Stimulated activated CD4-positive, alpha-beta T cell treated with anti-CD3 and anti-CD28 coated beads, Interleukin-15, amount 100 ng/mL, for 24 hours (primary cell): ENCODE measurements at places on chromosomes 16 and 17.
A peak's percentile ranks its signal among the peaks of the same experiment; 100 is the strongest.

DNA sequence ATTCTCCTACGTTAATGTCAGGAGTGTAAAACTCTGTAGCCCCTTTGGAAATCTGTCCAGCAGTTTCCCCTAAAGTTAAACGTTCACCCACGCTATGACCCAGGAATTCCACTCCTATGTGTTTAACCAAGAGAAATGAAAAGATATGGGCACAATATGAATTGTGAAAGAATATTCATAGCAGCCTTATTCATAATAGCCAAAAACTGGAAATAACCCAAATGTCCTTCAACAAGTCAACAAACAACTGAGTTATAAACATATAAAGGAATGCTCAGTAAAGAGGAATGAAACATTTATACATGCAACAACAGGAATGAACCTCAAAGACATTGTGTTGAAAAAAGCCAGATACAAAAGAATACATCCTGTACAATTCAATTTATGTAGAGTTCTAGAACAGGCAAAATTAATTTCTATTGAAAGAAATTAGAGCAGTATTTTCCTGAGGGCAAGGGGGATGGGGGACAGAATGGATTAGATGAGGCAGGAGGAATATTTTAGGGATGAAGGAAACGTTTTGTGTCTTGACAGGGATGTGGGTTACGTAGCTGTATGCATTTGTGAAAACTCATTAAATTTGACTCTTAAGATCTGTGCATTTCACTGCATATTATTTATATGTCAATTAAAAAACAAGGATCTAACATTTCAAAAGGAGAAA lies 286.7 kb upstream of the CDH5 start:
- DNase-seq, result no peak

DNA sequence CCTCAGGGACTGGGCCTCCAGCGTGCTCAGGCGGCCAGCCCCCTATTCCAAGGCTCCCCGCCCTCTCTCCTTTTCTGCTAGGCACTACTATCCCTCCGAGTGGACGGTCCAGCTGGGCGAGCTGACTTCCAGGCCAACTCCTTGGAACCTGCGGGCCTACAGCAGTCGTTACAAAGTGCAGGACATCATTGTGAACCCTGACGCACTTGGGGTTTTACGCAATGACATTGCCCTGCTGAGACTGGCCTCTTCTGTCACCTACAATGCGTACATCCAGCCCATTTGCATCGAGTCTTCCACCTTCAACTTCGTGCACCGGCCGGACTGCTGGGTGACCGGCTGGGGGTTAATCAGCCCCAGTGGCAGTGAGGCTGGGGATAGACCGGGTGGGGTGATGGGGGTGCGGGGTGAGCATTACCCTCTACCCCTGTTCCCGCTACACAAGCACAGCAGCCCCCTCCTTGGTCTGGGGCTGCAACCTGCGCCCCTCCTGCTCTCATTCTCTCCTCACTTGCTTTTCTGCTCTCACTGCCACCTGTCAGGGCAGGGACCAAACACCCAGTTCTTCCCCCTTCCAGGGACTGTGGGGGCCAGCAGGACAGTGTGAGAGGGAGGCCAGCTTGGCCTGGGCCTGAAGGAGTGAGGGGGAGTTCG lies 1.1 kb downstream of the PRSS41 start:
- DNase-seq, result no peak

GRCh38 chr16:1915732-1916639 lies 2.2 kb downstream of the HS3ST6 start:
- no peak for DNase-seq

DNA sequence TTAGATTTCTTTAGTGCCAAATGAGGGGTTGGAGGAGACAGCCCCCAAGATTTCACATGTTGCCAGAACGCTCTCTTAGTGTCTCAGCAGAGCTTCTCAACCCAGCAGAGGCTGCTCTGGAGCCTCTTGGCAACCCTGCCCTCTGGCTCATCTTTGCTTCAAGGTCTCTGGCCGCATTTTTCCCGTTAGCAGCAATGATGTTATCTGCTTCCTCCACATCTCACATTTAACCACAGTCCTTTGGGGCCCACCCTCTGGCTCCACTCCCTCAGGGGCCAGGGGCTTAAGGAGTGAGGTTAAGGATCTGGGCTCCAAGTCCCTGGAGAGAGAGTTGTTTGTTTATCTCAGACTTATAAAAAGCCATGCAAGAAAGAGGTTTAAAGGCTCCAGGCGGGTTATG lies 3.3 kb upstream of the XYLT1 start:
- DNase-seq, result no peak

GRCh38 chr16:22008215-22009059 lies 526 bp downstream of the MOSMO start:
- peak; percentile 42 for DNase-seq

- DNase-seq, result no peak
Measured at GRCh38 chr17:30062372-30062771, 54.2 kb upstream of the NSRP1 start.

- no peak for DNase-seq
Measured at GRCh38 chr17:67256075-67256732, 11.2 kb upstream of the HELZ start.

- no peak for DNase-seq
Measured at GRCh38 chr17:21476867-21477266, 100.7 kb downstream of the KCNJ12 start.

DNA sequence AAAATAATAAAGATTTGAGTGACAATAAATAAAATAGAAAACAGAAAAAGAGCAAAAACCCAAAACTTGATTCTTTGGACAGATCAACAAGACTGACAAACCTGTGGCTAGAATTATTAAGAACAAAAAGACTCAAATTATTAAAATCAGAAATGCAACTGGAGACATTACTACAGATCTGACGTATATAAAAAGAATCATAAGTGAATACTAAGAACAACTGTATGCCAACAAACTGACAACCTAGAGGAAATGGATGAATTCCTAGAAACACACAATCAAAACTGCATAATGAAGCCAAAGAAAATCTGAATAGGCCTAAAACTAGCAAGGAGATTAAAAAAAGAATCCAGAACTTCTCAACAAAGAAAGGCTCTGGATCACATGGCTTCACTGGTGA lies 47.4 kb downstream of the NETO2 start:
- DNase-seq, result no peak

- DNase-seq, result no peak
Measured at GRCh38 chr17:72590882-72591281, 470.1 kb downstream of the SOX9 start.

GRCh38 chr16:12898551-12898950 lies 2.8 kb upstream of the SHISA9 start:
- DNase-seq, result no peak

DNA sequence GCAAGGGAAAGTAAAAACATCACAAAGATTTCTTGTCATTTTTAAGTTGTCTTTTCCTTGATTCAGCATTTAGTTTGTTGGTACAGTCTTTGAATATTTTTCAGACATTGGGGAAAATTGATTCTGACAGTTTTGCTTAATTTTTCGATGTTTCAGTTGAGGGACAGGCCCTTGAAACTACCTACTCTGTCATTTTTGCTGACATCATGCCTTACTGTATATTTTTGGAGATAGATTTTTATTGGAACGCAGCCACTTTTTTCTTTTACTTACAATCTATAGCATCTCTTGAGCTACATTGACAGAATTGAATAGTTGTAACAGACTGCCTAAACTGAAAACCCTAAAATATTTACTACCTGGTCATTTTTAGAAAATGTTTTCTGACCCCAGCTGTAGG lies 297.1 kb upstream of the KIF2B start:
- DNase-seq, result no peak

- DNase-seq, result no peak
Measured at GRCh38 chr16:87410968-87411367, 18.8 kb downstream of the MAP1LC3B start.

DNA sequence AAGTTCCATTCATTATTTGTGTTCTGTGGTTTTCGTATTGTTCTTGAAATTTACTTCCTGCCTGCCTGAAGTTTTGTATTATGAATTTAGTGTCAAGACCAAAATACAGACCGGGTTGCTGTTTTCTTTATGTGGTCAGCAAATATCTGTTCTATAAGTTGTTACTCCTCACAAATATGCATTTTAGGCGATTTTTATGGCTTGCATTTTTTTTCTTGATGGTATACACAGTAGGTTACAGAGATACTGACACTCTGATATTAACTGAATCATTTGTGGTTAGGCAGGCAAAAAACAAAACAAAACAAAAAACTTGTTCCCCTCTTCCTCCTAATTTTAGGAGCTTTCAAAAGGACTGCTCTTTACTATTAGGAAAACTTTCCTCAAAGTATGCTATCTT lies 52.6 kb downstream of the BCAS3 start:
- no peak for DNase-seq

DNA sequence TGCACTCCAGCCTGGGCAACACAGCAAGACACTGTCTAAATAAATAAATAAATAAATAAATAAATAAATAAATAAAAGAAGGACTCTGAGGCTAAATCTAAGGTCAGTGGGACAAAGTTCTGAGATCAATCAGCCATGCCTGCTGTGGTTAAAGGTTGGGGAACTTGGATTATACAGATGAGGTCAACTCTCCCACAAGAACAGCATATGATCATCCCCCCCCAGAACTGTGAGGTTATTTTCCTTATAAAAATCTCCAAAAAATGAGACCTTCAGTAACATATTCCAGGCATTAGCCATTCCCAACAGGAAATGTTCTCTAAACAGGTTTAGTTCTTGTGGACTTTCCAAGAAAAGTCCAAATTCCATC lies 90.3 kb downstream of the C16orf95 start:
- no peak for DNase-seq

DNA sequence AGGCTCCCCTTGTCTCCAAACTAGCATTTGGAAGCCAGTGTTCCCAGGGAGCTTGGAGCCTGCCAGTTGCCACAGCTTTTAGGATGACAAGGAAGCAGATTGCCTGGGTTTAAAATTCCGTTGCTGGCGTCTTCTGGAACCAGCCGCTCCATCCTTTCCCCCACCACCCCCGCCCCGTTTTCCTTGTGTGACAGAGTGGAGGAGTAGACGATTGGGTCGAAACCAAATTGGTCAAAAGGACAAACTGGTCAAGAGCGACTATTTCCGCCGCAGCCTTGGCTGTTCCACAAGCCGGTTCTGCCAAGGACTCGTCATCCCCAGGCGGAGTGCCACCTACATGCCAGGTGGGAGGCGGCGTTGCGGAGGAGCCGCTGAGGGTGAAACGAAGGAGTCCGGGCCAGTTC lies 91.1 kb downstream of the RPA1 start:
- no peak for DNase-seq

DNA sequence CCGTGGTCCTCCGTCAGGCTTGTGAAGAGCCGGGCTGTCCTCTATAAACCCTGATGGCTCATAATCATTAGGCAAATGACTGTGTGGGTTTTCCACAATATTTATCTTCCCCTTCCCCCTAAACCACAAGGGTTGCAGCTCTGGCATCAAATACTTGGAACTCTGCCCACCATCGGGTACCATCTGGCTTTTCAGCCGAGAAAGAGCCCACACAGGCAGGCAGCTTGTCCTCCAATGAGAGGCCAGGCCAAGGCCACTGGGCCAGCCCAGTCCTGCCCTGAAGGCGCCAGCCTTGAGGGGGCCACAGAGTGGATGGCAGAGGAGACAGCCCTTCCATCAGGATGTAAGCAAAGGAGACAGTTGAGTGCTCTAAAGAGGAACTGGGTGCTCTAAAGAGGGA lies 31.8 kb upstream of the NAT9 start:
- DNase-seq, result no peak
